ENCODE measurements at places on chromosomes 7 and 10.

GRCh38 chr10:124336186-124336585 is 82.5 kb downstream of the OAT start:
- peaks cover 27% of the 10 kb centered on the region for H3K4me1 ChIP-seq
- H3K27me3 ChIP-seq = peaks cover 20% of the 10 kb centered on the region
- peaks cover 22% of the 10 kb centered on the region for H3K36me3 ChIP-seq
- no peak for DNase-seq
- H3K27ac ChIP-seq = no peak overlapping the region
- H3K4me3 ChIP-seq = no peak overlapping the region

- peaks cover 27% of the 10 kb centered on the region for H3K4me1 ChIP-seq
- H3K27ac ChIP-seq = no peak overlapping the region
- no peak for DNase-seq
- peaks cover 10% of the 10 kb centered on the region for H3K27me3 ChIP-seq
- no peaks in the 10 kb centered on the region for H3K36me3 ChIP-seq
- H3K4me3 ChIP-seq = no peak overlapping the region
Measured at GRCh38 chr7:152979376-152979775, 219.8 kb downstream of the ACTR3B start.

- H3K27me3 ChIP-seq = peaks cover 3% of the 10 kb centered on the region
- H3K36me3 ChIP-seq = peaks cover 16% of the 10 kb centered on the region
Measured at GRCh38 chr10:86819567-86819966, 63.1 kb downstream of the BMPR1A start.

- no peaks in the 10 kb centered on the region for H3K27me3 ChIP-seq
- no peak for DNase-seq
- H3K27ac ChIP-seq = no peak overlapping the region
- H3K4me1 ChIP-seq = peaks cover 13% of the 10 kb centered on the region
- H3K36me3 ChIP-seq = no peaks in the 10 kb centered on the region
Measured at GRCh38 chr10:106515206-106515790, 649.2 kb downstream of the SORCS1 start.

- peaks cover 2% of the 10 kb centered on the region for H3K27me3 ChIP-seq
- H3K36me3 ChIP-seq = no peaks in the 10 kb centered on the region
- no peak overlapping the region for H3K27ac ChIP-seq
- no peak for DNase-seq
Measured at GRCh38 chr7:144656965-144657517, 178.8 kb downstream of the TPK1 start.

GRCh38 chr10:43377424-43377883 is 6.0 kb downstream of the FXYD4 start:
- no peak overlapping the region for H3K4me3 ChIP-seq
- H3K4me1 ChIP-seq = peaks cover 24% of the 10 kb centered on the region
- no peak overlapping the region for H3K27ac ChIP-seq
- peak; percentile 18 for DNase-seq

DNA sequence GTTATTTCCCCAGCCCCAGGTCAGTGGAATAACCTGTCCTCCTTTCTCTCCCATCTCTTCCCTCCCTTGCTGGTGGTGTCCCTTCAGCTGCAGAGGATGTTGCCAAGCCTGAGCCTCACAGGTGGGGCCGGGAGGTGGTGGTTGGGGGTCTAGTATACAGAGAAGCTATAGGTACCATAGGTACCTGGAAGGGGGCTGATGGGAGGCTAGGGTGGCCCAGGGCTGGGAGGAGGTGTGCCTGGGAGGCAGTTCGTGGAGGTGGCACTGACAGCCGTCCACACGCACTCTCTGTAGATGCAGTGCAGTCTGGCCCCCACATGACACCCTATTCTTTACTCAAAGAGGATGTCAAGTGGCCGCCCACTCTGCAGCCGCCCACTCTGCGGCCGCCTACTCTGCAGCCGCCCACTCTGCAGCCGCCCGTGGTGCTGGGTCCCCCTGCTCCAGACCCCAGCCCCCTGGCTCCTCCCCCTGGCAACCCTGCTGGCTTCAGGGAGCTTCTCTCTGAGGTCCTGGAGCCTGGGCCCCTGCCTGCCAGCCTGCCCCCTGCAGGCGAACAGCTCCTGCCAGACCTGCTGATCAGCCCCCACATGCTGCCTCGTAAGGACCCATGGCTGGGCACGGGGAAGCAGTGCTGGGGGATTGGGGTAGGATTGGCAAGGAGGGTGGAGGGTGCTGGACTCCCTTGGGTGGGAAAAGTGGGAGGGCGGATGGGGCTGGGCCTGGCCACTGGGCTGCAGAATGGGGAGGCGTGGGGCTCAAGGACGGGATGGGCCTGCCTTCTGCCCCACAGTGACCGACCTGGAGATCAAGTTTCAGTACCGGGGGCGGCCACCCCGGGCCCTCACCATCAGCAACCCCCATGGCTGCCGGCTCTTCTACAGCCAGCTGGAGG is 9.5 kb downstream of the IRF5 start:
- peaks cover 11% of the 10 kb centered on the region for H3K36me3 ChIP-seq
- peaks cover 11% of the 10 kb centered on the region for H3K27me3 ChIP-seq
- no peak overlapping the region for H3K4me3 ChIP-seq
- no peaks in the 10 kb centered on the region for H3K4me1 ChIP-seq
- no peak for DNase-seq

GRCh38 chr10:22505911-22506685 is 160.8 kb downstream of the SPAG6 start:
- DNase-seq = peak; percentile 37
- H3K27ac ChIP-seq = peak overlapping the region; percentile 26
- peaks cover 58% of the 10 kb centered on the region for H3K4me1 ChIP-seq
- peak overlapping the region; percentile 20 for H3K4me3 ChIP-seq
- peaks cover 19% of the 10 kb centered on the region for H3K36me3 ChIP-seq

DNA sequence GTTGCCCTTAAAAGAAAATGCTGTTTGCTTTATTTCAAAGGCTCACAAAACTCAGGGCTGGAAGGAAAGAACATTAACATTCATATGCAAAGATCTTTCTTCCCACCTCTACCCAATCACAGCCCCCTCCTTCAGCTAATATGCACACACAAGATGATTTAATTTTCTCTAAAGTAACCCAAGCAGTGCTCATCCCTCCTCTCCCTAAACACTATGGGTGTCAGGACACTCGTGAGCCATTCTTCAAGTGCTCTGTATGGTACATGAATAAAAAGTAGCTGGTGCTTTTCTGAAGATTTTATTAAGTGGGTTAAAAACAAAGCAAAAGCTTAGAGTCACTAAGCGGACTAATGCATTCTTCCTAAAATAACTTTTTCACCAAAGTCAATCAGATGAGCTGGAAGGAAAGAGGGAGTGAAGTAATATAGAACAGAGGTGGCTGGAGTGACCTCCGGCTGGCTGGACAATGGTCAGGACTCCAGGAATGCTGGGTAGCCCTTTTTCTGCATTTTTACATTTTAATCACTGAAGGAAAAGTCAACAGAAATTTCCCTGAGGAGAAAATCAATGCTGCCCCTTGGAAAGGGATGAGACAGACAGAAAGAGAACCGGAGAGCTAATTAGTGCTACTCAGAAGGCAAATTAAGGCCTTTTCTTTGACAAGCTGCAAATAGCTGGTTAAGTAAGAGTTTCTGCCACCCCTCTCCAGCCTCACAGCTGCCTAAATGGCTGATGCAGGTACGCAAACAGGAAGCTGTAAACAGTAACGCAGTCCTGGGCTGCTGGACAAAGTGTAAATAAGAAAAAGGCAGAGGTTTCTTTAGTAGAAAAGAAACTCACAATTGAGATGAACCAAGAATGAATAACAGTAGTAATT is 6.6 kb downstream of the DGKI start:
- peaks cover 15% of the 10 kb centered on the region for H3K4me1 ChIP-seq
- H3K4me3 ChIP-seq = no peak overlapping the region
- H3K27me3 ChIP-seq = peaks cover 52% of the 10 kb centered on the region
- no peak overlapping the region for H3K27ac ChIP-seq
- DNase-seq = no peak

DNA sequence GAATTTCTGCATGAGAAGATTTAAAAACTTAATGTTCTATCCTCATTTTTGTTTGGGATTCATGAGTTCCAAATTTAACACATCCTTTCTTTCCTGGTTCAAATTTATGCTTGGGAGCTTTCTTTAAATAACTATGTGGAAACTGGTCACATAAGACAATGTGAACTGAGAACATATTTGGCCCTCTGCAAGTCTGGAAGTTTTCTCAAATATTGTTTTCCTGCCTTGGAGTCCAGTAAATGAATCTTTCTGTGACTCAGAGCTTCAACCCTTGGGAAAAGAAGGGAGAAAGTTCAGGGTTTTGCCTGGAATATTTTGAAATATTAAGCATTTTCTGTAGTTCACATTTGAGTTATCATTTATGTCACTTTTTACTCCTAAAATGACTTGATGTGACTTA is 559.0 kb upstream of the NRP1 start:
- H3K4me3 ChIP-seq = no peak overlapping the region
- H3K36me3 ChIP-seq = peaks cover 12% of the 10 kb centered on the region
- DNase-seq = no peak
- no peak overlapping the region for H3K27ac ChIP-seq
- H3K4me1 ChIP-seq = peaks cover 20% of the 10 kb centered on the region

- H3K36me3 ChIP-seq = no peaks in the 10 kb centered on the region
- H3K27ac ChIP-seq = no peak overlapping the region
- peaks cover 3% of the 10 kb centered on the region for H3K27me3 ChIP-seq
- no peak overlapping the region for H3K4me3 ChIP-seq
- no peak for DNase-seq
- H3K4me1 ChIP-seq = peaks cover 5% of the 10 kb centered on the region
Measured at GRCh38 chr7:46230990-46231305, 309.9 kb upstream of the IGFBP3 start.

All from nephron progenitor cell (in vitro differentiated cells).